Fibroblast of the conjunctiva (primary cell): ENCODE measurements at places on chromosomes 11 and 22.

DNA sequence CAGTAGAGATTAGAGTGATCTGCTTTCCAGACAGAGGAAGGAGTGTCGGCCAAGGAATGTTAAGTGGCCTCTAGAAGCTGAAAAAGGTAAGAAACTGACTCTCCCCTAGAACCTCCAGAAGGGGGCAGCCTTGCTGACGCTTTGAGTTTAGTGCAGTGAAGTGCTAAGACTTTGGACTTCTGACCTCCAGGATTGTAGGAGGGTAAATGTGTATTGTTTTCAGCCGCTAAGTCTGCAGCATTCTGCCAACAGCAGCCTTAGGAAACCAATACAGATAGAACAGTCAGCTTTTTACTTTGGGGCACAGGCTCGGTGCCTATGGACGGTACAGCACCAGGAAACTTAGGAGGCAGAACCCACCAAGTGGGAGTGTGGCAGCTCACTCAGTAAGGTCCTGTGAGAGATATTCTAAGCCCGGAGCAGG, 3.6 kb upstream of the TBC1D22A start:
- peak; percentile 41 for DNase-seq

DNA sequence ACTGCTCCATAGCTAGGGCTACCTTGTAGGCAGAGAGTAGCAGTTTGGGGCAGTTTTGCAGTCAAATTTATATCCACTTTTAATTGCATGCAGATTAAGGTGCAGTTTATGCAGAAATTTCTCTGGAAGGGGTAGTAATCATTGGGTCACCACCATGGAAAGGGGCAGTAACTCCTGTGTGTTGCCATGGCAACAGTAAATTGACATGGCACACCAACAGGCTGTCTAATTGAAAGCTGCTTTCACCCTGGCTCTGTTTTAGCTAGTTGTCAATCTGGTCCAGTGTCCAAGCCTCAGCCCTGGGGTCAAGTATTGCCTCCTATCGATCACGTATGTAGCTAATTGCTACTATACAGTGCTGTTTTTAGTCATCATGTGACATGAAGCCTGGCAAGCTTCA, 786.1 kb upstream of the CNTN5 start:
- no peak for DNase-seq

GRCh38 chr22:41799486-41800347, 762 bp upstream of the CCDC134 start:
- no peak for DNase-seq

GRCh38 chr22:35600476-35600875, 16.7 kb downstream of the MB start:
- no peak for DNase-seq

GRCh38 chr22:40493441-40493840, 123.0 kb downstream of the SGSM3 start:
- no peak for DNase-seq

GRCh38 chr11:6328321-6328720, 8.0 kb upstream of the CAVIN3 start:
- no peak for DNase-seq

- no peak for DNase-seq
Observed at GRCh38 chr11:952406-953385, 27.0 kb downstream of the AP2A2 start.

DNA sequence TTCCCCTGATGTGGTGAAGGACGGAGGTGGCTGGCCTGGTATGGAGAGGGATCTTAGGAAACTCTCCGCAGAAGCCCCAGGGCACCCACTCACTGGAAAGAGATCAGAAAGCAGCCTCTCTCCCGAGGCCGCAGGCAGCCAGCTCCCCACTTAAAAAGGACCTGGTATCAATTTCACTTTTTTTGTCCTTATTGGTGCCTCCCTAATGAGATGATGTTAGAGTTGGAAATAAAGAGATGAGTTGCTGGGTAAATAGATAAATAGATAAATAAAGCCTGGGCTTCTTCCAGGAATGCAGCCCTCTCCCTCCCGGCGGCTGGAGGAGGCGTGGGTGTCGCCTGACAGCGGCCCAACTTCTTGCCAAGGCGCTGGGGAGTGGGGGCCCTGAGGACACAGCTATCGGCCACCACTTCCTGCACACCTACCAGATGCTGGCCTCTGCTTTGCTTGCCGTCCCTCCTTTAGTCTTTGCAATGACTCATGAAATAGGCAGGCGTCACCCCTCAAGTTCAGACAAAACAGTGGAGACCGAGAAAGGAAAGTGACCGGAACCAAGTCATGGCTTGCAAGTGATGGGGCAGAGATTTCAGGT, 42.9 kb downstream of the LINC01488 start:
- DNase-seq: no peak

DNA sequence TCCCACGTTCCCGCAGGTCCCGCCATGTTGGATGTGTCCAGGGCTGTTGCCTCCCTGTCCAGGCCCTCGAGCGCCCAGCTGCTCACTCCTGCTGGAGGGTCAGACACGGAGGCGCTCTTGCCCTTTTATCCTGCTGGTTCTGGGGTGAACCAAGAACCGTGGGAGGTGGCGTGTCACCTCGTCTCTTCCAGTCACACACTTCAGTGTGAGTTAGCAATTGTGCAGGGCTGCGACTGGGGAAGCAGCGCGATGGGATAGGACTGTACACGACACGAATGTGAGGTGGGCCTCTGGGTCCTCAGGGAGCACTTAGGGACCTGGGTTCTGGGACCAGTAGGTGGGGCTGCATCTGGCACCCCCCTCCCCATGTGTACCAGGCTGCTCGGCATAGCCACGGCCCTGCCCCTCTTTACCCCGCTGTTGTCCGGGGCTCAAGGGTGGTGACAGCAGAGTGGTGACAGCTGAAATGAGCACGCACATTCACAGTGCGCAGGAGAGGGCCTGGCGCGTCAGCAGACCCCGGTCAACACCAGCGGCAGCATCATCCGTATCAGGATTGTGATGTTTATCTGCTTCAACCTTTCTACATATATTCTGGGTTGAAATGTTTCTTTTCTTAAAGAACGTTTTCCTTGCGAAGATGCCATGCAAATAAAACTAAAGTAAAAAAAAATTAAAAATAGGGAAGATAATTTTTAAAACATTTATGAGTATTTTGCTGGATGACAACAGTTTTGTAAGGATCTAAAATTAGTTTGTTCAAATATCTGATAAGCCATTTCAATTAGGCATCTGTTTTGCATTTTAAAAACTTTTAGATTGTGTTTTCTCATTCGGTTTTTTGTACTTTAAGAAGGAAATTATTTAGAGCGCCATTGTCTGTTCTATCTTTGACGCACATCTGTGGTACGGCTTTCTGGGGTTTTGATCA, 210.7 kb downstream of the TBC1D22A start:
- DNase-seq: no peak

DNA sequence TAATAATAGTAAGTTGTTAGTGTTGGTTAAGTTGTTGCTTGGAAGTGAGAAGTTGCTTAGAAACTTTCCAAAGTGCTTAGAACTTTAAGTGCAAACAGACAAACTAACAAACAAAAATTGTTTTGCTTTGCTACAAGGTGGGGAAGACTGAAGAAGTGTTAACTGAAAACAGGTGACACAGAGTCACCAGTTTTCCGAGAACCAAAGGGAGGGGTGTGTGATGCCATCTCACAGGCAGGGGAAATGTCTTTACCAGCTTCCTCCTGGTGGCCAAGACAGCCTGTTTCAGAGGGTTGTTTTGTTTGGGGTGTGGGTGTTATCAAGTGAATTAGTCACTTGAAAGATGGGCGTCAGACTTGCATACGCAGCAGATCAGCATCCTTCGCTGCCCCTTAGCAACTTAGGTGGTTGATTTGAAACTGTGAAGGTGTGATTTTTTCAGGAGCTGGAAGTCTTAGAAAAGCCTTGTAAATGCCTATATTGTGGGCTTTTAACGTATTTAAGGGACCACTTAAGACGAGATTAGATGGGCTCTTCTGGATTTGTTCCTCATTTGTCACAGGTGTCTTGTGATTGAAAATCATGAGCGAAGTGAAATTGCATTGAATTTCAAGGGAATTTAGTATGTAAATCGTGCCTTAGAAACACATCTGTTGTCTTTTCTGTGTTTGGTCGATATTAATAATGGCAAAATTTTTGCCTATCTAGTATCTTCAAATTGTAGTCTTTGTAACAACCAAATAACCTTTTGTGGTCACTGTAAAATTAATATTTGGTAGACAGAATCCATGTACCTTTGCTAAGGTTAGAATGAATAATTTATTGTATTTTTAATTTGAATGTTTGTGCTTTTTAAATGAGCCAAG, 2.7 kb downstream of the NEAT1 start:
- no peak for DNase-seq

GRCh38 chr11:32385998-32386397, 49.3 kb downstream of the WT1 start:
- no peak for DNase-seq

- no peak for DNase-seq
Observed at GRCh38 chr11:134655189-134655989, 243.3 kb upstream of the B3GAT1 start.

DNA sequence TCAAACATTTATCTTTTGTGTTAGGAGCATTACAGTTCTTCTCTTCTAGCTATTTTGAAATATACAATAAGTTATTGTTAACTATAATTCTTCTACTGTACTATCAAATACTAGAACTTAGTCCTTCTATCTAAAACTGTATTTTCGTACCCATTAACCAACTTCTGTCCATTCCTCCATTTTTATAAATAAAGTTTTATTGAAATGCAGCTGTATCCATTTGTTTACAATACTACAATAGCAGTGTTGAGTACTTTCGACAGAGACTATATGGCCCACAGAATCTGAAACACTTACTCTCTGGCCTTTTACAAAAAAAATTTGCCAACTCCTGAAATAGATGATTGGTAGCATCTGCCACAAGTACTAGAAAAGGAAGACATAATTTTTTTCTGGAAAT, 4.7 kb upstream of the SLC35C1 start:
- DNase-seq: no peak

- no peak for DNase-seq
Observed at GRCh38 chr22:29670626-29671025, 49.2 kb upstream of the CABP7 start.

GRCh38 chr11:62217191-62217748, 8.8 kb downstream of the SCGB2A1 start:
- DNase-seq: no peak

- peak; percentile 36 for DNase-seq
Observed at GRCh38 chr11:28697920-28698827, 590.0 kb downstream of the METTL15 start.

GRCh38 chr11:82004537-82005213, 729.0 kb downstream of the FAM181B start:
- no peak for DNase-seq

DNA sequence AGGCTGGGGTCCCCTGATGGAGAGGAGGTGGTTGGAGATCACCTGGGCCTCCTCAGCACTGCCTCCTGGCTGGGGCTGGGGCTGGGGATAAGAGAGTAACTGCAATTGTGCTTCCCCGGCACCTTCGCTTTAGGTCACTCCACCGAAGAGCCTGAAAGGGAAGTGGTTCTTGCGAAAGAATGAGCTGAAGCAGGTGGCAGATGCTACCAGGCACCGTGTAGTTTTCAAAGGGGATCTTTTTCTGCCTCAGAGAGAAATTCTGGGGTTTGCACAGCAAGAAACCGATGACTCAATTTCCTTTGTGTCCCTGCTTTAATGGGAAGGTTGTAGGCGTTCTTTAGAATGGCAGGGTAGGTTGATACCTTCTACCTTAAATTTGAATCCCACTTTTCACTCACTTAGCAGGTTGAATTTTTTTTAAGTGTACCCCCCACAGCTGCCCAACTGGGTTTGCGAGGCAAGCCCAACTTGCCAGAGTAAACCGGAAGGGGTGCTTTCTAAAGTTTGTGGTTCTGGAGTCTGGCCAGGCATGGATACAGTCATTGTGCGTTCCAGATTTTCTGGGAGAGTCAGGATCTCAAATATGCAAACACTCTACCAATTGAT, 5.3 kb downstream of the CD44 start:
- DNase-seq: no peak

- DNase-seq: no peak
Observed at GRCh38 chr22:48944433-48944750, 883.3 kb downstream of the BRD1 start.

DNA sequence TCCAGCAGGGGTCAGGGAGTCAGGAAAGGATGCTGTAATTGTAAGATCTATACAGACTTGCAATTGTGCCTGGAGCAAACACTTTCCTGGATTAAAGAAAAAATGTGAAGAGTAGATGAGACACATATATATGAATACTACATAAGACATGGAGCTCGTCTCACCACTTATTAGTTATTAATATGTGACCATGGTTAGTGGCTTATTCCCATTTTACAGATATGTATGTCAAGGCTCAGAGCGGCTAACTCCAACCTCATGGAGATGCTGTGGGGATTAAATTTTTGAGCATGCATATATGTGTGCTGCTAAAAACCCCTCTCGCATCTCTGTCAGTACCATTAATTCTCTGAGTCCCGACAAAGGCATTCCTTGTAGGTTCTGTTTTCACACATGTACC, 125.7 kb downstream of the SLC1A2 start:
- DNase-seq: no peak

DNA sequence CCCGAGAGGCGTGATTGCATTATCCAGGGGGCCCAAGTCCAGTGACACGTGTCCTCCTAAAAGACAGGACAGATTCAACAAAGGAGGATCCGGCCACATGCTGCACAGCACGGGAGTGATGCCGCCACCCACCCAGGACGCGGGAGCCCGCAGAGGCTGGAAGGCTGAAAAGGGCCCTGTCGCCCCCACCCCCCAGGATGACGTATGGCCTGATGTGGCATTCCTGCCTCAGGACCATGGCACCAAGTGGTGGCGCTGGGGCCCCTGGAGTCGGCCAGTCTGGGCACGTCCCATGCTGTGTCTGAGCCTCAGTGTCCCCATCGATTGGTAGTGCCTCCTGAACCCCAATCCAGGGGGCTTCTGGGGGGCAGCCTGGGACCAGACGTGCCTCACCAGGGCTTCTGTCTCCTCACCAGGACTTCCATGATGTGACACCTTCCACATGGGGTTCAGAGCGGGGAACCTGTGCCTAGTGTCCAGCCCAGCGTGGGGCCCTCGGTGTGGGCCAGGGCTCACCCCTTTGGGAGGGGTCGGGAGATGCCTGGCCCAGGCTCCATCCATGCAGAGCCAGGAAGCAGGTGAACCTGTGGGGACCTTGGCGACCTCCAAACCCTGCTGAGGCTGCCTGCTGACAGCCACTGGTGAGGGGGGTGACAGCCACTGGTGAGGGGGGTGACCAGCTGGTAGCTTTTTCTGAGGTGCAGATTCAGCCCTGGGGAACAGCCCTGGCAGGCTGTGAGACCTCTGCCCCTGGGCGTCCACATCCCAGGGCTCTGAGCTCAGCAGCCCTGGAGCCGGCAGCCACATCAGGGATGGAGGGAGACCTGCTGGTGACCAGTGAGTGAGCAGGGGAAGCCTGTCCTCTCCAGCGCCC, 75.3 kb downstream of the KCNQ1 start:
- DNase-seq: no peak

DNA sequence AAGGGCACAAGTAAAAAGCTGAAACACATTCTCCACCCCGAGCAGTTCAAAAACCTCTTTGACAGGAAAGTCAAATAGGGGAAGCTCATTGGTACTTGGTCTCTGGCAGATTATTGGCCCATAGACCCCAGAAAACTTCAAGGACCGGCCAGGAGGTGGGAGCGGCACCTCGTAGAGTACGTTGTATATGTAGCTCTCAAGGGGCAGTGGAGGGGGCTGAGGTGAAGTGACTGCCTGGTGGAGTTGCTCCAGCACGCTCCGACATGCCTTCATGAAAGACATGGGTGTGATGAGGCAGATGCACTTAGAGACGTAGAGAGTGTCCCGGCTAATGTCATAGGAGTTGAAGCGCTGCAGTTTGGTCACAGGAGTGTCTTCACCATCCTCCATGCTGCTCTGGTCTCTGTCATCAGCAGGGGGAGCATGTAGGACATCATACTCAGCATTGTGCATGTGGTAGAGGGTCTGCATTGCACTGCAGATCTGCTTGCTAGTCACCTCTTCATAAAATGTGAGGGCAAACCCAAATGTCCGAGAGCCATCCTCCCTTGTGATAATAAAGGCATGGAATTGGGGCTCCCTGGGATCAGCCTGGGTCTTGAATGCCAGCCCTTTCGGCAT, 61.3 kb downstream of the DENND5A start:
- no peak for DNase-seq
